Forelimb muscle (tissue), 1 donor: ENCODE measurements at places on chromosomes 16 and 17.

GRCh38 chr16:54928411-54929089 lies 2.1 kb upstream of the IRX5 start:
- no peak for DNase-seq

DNA sequence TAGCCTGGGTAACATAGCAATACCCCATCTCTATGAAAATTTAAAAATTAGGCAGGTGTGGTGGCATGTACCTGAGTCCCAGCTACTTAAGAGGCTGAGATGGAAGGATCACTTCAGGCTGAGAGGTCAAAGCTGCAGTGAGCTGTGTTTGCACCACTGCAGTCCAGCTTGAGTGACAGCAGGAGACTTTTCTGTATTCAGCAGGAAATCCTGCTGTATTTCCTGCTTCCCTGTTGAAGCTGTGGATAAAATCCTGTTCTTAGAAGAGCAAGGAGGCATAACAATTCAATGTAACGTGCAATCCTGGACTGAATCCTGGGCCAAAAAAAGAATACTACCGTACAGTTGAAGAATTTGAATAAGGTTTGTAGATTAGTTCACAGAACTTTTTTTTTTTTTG lies 62.2 kb downstream of the FBXL20 start:
- no peak for DNase-seq

DNA sequence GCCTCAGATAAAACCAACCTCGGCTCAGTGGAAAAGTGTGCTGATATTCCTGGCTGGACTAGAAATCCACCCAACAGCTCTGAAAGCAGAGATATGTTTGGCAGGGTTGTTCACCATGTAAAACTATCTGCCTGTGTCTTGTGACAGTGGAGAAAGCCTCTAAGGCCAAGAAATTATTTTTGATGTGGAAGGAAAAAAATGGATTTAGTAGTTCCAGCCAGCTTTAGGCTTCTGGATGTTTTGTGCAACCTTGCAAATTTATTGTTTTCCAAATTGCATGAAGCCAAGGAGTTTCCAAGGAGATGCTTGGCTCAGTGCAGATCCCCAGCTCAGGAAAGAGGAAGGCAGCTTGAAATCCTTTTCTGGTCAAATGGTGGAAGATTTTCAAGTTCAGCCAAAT lies 31.6 kb downstream of the TEKT5 start:
- peak; percentile 76 for DNase-seq

GRCh38 chr16:50326835-50327465 lies 41.8 kb downstream of the BRD7 start:
- no peak for DNase-seq

- no peak for DNase-seq
Measured at GRCh38 chr16:54050459-54051210, 236.0 kb downstream of the IRX3 start.

GRCh38 chr16:71376465-71377157 lies 18.1 kb downstream of the CALB2 start:
- no peak for DNase-seq
